ENCODE measurements at places on chromosomes 7 and 10.

DNA sequence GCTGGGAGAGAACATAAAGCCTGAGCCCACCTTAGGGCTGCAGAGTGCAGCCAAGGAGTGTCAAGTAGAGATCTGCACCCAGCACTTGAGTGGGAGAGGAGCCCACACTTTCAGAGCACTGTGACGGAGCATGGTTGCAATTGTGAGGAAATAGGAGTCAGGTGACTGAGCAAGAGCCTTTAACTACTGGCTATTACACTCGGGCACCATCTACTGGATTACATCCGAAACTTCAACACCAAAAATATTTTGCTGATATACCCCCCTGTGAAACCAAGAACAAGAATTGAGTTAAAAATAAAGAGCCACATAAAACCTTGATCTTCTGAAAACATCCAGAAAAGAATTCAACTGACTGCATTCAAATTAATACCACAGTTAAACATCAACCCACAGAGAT lies 657.9 kb downstream of the NXPH1 start:
- no peak for DNase-seq

- no peak for DNase-seq
These were observed 5.9 kb downstream of the SLIT1 start for GRCh38 chr10:97179731-97180362.

- no peak for DNase-seq
These were observed 15.4 kb downstream of the ACSL5 start for GRCh38 chr10:112389271-112389822.

DNA sequence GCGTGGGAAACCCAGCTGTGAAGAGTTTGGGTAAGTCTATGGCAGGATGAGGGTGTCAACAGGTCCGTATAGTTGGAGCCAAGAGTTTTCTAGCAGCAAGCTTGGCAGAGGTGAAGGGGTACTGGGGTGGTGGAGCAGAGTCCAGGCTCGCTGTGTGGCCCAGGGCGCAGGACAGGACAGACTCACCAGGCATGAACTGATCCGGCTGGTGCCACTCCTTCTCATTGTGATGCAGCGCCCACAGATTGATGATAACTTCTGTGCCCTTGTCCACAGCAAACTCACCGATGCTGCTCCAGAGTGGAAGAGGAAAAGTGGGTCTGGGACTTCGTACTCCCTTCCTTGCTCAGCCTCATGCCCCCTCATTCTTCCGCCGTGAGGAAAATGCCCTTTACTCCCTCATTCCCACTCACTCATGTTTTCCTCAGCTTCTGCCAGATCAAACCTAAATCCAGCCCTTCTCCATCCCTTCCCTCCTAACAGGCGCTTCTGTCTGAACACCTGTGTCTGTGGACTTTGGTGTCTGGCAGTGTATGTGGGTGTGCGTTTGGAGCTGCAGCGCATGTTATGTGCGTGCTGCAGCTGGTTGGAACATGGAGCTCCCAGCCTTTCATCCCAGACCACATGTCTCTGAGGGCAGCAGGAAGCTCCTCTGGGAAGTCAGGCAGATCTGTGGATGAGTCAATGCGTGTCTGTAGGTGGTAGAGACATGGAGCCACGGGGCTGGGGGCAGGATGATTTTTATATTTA lies 5.7 kb downstream of the CYP17A1 start:
- no peak for DNase-seq

DNA sequence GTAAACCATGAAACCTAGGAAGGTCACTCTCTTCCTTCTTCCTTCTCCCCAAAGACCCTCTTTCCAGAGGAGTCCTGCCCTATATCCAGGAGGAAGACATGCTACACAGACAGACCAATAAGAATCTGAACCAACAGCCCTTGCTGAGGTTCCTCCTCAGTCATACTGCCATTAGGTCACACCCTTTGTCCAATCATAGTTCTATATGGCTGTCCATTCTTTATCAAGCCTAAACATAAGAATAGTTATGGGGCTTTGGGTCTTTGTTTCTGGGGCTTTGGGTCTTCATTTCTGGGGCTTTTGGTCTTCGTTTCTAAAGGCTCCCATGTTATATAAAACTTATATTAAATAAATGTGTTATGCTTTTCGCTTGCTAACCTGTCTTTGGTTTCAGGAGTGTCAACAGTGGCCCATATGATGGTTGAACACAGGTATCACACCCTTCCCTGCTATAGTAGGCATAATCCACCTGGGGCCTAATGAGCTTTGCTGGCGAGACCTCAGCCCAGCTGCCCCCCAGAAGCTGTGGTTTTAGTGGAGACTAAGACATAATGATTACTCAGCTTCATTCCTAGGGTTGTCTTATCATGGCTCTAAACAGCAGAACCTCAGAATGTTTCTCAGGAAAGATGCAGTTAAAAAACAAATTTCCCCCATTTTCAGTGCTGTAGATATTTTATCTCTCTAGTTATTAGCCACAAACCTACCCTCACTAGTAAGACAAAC lies 91.6 kb downstream of the ELMO1 start:
- DNase-seq = no peak

- no peak for DNase-seq
These were observed 247.8 kb downstream of the OTUD1 start for GRCh38 chr10:23686722-23687121.
